ENCODE measurements at places on chromosomes 16 and 17. TPM values are rescaled to one million over a fixed set of nuclear protein-coding genes. Genes with fewer than 3 reads are reported as not detected.

GRCh38 chr17:10105513-10106001 lies 92.8 kb downstream of the GAS7 start:
- DNase-seq, result no peak

The SHCBP1 gene
- total RNA-seq, result 41.3 TPM

The HOXB1 gene
- not detected for total RNA-seq

GRCh38 chr17:80696964-80697363 lies 152.3 kb downstream of the RPTOR start:
- DNase-seq, result no peak

DNA sequence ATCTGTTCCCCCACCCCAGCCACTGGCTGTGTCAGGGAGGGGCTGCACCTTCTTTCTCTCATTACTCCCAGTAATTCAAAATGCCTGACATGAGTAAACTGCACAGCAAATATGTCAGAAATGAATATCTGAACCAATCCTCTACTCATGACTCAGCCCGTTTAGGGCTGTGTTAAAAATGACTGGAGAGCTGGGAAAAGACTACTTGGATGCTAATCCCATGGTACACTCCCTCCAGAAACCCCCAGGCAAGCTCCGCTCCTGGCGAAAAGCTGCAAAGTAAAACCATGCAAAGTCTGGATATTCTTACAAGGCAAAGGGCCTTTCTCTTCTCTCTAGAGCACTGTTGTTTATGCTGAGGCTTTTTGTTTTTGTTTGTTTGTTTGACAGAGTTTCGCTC lies 448.1 kb upstream of the DYNLRB2 start:
- no peak for DNase-seq

DNA sequence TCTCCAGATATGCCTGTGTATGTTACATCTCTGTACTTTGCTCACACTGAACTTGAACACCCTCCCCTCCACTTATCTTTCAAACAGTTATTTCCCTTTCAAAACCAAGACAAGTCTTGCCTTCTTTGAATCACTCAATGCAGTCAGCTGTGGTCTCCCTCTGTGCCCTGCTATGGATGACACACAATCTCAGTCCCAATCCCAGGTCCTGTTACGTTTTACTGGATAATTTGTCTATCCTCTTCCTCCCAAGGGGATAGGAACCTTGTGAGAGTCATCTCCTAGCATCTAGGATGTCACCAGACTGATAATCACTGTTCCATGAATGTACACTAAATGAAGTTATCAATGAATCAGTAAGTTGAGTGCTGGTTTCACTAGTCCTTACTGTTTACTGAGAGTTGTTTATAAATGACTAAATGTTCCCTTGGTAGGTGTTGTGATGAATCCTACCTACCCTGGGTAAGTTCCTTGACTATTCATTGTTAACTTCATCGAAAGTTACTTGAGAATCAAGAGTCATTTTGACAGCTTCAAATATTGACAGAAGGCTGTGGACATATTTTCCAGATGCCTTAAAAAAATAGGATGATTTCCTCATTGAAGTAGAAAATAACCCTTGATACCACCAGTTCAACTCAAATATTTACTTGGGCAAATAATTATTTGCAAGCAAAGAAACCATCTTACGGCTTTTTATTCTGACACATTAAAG lies 244.9 kb downstream of the PRKCA start:
- no peak for DNase-seq

The NPIPB9 gene
- total RNA-seq, result 4.6 TPM

- DNase-seq, result no peak
Observed at GRCh38 chr17:76388966-76389888, 4.8 kb downstream of the SPHK1 start.

The ALDH3A1 gene
- 0.30 TPM for total RNA-seq

The GGNBP2 gene
- 151 TPM for total RNA-seq

- DNase-seq, result no peak
Observed at GRCh38 chr17:50708050-50709000, 611 bp upstream of the ANKRD40 start.

DNA sequence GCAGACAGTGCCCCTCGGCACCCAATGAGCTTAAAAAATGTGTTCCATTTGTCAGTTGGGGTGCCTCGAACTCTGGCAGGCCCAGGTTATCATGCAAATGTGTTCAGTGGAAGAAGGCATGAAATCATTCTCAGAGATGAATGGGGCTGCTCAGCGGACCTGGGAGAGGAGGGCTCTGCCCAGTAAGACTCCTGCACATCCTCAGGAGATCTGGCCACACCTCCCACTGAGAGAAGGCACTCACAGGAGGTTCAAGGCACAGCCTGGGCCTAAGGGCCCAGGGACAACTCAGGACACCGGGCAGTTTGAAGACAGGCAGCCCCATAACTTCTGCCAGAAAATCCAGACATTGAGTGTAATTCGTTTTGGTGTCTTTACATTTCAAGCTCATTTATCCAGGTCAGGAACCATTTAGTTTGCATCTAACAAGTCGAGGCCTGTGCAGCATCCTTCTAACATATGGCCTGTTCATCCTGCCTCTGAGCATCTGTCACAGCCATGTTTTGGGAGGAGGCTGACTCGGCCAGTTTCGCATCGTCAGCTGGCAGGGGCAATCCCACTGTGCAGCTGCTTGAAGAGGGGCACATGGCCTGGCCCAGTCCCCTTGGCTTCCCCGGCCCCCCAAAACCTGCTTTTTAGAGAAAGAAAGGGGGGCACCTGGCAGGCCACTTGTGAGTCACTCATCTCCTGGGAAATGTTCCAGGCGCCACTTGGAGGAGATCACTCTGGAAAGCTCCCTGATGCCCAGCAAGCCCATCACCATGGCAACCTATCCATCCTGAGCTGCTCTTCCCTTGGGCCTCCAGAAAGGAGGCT lies 31.2 kb upstream of the BCAR1 start:
- no peak for DNase-seq

GRCh38 chr17:48003417-48004151 lies 32.7 kb downstream of the CDK5RAP3 start:
- no peak for DNase-seq

The PRCD gene
- total RNA-seq, result not detected

DNA sequence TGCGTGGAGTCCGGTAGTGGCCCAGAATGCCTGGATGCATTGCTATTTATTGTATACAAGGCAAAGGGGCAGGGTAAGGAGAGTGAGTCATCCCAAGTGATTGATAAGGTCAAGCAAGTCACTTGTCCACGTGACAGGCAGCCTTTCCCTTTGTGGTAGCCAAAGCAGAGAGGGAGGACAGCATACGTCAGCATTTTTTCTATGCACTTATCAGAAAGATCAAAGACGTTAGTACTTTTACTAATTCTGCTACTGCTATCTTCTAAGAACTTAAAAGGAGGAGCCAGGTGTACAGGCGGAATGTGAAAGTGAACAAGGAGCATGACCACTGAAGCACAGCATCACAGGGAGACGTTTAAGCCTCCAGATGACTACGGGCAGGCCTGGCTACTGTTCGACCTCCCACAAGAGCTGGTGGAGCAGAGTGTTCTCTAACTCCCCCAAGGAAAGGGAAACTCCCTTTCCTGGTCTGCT lies 47.9 kb upstream of the ARL4D start:
- DNase-seq, result no peak

- no peak for DNase-seq
Observed at GRCh38 chr17:69468207-69468606, 53.7 kb downstream of the MAP2K6 start.

DNA sequence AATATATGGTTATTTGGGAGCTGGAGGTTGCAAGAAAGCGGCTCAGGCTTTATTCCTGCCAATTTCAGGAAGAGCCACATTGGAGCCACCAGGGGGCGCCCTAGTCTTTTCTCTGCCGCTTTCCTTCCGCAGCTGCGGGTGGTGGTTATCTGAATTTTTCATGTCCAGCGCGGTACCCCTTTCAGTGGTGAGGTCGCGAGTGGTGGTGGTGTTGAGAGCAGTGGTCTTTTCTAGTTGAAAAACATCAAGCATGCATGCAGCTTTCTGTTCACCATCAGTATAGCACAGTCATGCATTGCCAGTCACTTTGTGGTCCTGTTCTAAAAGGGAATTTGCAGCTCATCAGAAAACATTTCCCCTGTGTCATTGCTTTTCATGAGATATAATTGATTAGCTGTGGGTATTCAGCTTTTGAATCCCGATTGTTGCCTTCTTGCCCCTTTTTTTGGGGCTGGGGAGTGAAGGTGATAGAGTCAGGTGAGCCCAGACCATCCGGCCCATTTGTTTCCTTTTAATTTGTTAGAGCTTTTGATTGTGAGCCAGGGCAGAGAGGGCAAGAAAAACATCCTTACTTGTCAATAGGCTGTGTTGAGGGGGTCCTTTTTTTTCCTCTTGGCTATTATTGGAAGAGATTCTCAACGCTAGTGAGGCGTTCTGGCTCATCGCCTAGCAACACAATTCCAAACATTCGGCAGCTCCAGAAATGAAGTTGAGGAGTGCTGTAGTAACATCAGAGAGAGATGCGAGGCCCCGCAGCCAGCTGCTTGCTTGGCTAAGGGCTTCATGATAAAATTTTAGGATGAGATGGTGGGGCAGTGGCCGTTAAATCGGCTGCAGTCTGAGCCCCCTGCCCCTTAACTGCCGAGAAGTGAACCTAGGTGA lies 119.0 kb downstream of the SNX29 start:
- DNase-seq, result peak; percentile 56

GRCh38 chr17:64020056-64020766 lies at the start of gene ICAM2:
ICAM2 (minus strand) TSS chr17:64020633; CDS start chr17:64006691, 13,942 bp downstream.
- DNase-seq, result peak; percentile 63

The RGS9 gene
- total RNA-seq, result 1.1 TPM

DNA sequence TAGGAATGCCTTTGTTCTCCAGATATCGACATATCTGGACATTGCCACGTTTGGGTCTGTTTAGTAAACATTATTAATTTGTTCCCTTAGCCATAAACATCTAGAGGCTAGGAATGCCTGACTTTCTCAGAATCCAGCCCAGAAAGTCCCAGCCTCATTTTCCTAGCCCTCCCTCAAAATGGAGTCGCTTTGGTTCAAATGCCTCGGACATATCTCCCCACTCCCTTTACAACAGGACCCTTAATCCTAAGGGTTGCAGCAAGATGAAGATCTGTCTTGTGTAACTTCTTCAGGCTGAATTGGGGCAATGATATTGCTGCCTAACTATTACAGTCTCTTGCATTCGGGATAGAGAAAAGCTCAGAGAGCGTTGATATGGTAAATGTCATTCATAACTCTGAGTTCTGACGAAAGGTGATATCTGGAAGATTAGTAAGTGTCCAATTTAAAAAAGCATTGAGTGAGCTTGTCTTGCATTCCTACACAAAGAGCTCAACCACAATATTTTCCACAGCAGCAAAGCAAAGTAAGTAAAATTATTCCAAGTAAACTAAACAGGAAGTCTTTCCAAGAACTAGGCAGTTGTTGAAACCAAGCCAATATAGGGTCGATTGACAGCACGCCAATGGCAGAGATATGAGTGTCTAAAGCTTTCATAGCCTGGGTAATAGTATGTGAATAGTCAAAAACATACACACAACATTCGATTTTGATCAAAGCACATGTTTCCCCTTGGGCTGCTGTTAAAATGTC lies 46.0 kb upstream of the ARL4D start:
- DNase-seq, result no peak

GRCh38 chr17:61464130-61464842 lies 12.1 kb downstream of the TBX4 start:
- DNase-seq, result peak; percentile 25

- no peak for DNase-seq
Observed at GRCh38 chr17:78974635-78975591, 4.8 kb downstream of the LGALS3BP start.

The TLCD3B gene
- 3.4 TPM for total RNA-seq

- no peak for DNase-seq
Observed at GRCh38 chr17:40922239-40922638, 15.2 kb downstream of the KRT23 start.

- peak; percentile 77 for DNase-seq
Observed at GRCh38 chr17:63881935-63882601, at the start of gene GH2. GH2 (minus strand) TSS chr17:63881944; CDS start chr17:63881801, 143 bp downstream.

DNA sequence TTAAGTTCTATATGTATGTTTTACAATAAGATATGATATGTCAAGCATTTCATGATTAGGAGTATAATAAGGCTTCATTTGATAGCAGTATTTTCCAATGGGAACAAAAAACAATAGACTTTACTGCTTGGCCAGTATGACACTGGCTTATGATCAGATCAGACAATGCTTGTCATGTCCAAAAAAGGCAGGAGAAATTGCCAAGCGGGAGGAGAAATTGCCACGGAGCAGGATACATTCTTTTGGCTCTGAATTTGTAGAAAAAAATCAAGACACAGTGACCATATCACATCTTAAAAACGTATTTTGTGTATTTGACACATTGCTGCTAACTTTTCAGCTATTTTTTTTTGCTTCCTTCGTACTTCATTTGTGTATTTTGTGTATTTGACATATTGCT lies 404.1 kb downstream of the CNTNAP4 start:
- no peak for DNase-seq

GRCh38 chr17:79923974-79924638 lies 84.9 kb upstream of the CBX4 start:
- DNase-seq, result peak; percentile 78

- DNase-seq, result no peak
Observed at GRCh38 chr17:82560252-82560642, 40.7 kb downstream of the FOXK2 start.

DNA sequence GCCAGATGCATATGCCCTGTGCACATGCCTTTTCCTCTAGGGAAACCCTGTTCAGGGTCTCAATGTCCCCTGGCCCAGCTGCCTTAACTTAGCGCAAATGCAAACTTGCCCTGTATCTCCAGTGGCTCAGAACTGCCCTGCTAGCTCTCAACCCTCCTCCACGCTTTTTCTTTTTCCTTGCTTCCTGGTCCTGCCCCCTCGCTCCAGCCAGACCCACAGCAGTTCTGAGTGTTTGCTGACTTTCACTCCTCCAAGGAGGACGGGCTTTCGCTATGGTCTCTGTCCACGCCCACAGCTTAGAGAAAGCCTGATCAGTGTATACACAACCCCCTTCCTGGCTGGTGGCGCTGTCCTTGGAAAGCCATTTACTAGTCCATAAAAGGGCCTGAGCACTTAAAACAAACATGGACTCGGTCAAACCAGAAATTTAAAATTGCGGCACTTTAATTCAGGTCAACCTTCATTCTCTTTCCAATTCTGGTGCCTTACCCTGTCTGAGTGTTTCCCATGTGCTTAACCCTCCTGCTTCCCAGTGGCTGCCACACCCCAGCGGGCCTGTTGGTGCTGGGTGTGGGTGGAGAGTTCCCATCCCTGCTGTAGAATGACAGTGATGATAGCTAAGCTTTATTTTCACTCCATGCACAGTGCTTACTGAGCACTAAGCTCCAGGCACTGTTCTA lies 15.6 kb upstream of the TMEM98 start:
- DNase-seq, result no peak

The HBQ1 gene
- total RNA-seq, result 2.1 TPM

- DNase-seq, result no peak
Observed at GRCh38 chr16:84874004-84874435, 54.2 kb downstream of the CRISPLD2 start.

- DNase-seq, result no peak
Observed at GRCh38 chr16:9099131-9099625, 7.7 kb downstream of the HAPSTR1 start.

The SRL gene
- not detected for total RNA-seq

- DNase-seq, result no peak
Observed at GRCh38 chr17:9208381-9209105, 187.2 kb downstream of the NTN1 start.

- no peak for DNase-seq
Observed at GRCh38 chr17:56451629-56452028, 141.9 kb upstream of the NOG start.
